ENCODE measurements at places on chromosomes 6 and 20. TPM values are rescaled to one million over a fixed set of nuclear protein-coding genes. Genes with fewer than 3 reads are reported as not detected.

Gene CALHM6
- polyA plus RNA-seq, result 16.9 TPM

Gene LCA5
- polyA plus RNA-seq, result not detected

Gene TMEM217
- polyA plus RNA-seq, result 0.78 TPM

Gene SIRPA
- polyA plus RNA-seq, result 17.8 TPM

GRCh38 chr20:44651684-44652423 lies at the start of gene ADA:
TSS of gene ADA (minus strand) at chr20:44651699. CDS start at chr20:44651607, 92 bp downstream.
- DNase-seq, result peak; percentile 86

- DNase-seq, result no peak
These were observed 46.1 kb upstream of the ZNF831 start for GRCh38 chr20:59117526-59117925.

All from small intestine (tissue), 16 donors.